Stimulated activated CD4-positive, alpha-beta T cell treated with anti-CD3 and anti-CD28 coated beads, TNF-alpha, amount 100 ng/mL, for 48 hours (primary cell): ENCODE measurements at places on chromosomes 4 and X.

DNA sequence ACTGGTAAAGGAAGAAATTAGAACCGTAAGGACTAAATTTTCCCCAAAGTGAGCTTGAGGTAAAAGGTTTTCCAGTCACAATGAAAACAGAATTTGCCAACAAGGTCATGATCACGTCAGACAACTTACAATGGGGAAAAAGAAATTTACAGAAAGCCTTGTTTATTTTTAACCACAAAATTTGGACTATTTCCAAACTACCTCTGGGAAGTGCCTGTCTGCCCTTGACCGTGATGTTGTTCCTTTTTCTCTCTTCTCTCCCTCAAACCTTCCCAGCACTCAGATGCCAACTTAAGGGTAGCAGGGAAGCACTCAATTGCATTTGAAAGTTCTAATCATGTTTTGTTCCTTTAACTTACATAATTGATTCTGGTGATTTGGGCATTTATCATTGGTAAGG, 32.5 kb downstream of the MEPE start:
- no peak for DNase-seq

GRCh38 chr4:155444721-155445120, 68.0 kb upstream of the MAP9 start:
- no peak for DNase-seq

GRCh38 chr4:15809058-15809457, 30.9 kb downstream of the CD38 start:
- DNase-seq, result no peak

GRCh38 chr4:95462921-95463320, 85.9 kb downstream of the UNC5C start:
- no peak for DNase-seq

GRCh38 chr4:183438458-183439113, 5.8 kb upstream of the CDKN2AIP start:
- DNase-seq, result no peak

DNA sequence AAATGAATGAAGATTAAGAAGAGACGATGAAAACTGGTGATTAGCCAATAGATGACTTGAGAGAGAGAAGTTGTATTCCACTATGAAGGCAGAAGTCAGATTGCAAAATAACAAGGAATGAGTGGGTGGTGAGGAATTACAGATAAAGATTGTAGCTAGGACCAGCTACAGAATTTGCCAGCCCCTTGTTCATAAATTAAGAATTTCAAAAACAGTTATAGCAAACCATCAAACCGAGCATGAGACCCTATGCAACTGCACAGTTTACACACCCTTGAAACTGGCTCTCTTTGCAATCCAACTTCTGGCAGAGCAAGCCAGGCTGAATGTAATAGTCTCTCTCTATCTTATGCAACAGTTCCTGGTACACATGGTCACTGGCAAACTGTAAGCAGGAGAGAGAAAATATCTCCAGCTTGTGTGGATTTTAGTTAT, 35.2 kb downstream of the STAP1 start:
- no peak for DNase-seq

DNA sequence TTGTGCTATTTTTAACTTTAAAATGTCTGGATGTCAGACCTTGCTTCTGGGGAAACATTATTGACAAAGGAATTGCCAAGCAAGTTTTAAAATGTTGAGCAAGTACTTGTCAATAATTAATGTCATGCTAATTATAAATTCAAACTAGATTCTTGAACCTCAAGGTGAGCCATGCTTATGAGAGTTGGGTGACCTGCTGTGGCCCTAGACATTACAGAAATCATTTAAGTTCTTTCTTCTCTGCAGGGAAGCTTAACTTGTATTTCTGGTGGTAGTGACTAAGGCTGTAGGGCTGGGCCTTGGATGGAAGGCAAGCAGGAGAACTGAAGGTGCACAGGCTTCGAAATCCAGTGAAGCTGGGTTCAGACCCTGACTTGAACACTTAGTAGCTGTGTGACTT, 14.8 kb upstream of the UCHL1 start:
- DNase-seq, result no peak

GRCh38 chr4:55358668-55359067, 12.6 kb downstream of the SRD5A3 start:
- no peak for DNase-seq

DNA sequence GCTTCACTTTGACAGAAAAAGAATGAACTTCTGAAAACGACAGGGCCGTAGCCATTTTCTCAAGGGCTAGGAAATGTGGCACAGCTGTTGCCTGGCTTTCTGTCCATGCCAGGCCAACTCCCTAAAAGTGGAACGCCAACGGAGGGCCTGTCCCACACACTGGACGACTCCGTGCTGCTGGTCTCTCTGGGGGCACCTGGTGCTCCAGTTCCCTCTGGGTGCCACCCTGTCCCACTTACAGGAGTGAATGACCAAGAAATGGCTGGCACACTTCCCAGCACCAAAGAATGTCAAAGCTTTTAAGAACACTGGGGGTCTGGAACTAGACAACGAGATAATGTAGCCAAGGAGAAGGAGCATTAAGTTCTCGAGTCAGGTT, 40.9 kb downstream of the GATB start:
- no peak for DNase-seq

GRCh38 chr4:147134536-147135210, 189.0 kb upstream of the TTC29 start:
- DNase-seq, result no peak

DNA sequence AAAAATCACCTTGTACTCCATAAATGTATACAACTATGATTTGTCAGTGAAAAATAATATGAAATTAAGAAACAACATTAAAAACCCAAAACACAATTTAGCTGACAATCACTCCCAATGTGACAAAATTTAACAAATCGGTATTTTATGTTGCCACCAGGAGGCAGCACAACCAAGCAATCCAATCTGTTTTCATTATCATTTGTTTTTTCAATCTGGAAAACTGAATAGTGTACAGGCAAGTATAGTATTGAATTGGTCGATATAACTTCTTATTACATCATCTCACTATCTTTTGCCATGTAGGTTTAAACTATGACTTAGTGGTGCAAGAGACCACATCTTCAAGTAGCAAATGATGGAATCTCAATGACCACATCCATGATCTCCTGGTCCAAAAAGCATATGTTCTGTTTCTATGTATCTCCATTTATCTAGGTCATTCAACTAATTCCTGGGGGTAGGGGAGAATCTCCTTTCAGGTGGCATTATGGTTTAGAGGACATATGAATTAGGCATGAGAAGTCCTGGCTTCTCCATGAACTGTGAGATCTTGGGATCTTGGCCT, 112.9 kb upstream of the AGA start:
- no peak for DNase-seq
